Cortex of kidney (tissue), 1 donor: ENCODE measurements at places on chromosomes 13 and 19.

- DNase-seq, result no peak
Measured at GRCh38 chr19:51749979-51750378, 1.7 kb downstream of the FPR1 start.

- DNase-seq, result no peak
Measured at GRCh38 chr13:34416971-34417380, 525.1 kb upstream of the NBEA start.

DNA sequence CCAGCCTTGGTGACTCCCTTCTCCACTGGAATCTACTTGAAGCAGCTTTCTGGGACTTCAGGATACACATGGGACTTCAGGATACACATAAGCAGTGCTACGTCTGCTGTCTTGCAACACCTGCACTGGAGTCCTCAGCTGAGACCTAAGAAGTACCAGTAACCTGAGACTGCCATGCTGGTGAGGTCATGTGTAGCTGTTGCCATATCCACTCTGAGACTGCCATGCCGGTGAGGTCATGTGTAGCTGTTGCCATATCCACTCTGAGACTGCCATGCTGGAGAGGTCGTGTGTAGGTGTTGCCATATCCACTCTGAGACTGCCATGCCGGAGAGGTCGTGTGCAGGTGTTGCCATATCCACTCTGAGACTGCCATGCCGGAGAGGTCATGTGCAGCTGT is 937.9 kb downstream of the EFNB2 start:
- no peak for DNase-seq

GRCh38 chr13:35983206-35983605 is 148.0 kb downstream of the DCLK1 start:
- no peak for DNase-seq

DNA sequence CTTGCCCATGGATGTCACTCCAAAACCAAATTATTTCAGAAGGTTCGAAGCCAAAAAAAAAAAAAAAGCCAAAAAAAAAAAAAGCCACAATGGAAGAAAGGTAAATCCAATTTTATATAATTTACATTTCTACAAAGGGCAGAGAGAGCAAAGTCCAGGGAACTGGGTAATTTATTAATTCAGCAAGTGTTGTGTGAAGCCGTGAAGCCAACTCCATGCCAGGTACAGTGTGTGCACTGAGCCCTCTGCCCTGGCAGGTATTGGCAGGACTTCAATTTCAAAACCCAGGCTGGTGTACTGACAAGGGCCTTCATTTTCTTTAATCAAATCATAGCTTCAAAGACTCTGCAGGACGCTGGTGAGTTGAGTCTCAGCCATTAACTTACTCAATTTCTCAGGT is 5.5 kb upstream of the RFPL4A start:
- DNase-seq, result no peak

DNA sequence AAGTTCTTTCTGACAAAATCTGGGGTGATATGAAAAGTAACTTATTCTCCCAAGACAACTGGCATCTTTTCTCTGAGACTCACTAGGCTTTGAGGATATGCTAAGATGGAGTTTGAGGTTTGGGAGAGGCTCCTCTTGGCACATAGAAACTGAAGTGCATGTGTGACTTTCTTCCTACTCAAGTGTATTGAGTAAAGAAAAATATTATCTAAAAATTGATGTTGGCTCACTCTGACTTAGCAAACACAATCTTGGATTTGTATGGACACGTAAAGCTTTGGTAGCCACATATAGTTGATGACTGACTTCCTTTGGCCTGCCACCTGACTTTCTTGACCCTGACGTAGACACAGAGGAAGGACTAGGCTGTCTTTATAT is 71.1 kb upstream of the KLF12 start:
- no peak for DNase-seq

GRCh38 chr19:34495416-34495815 is 13.9 kb downstream of the WTIP start:
- no peak for DNase-seq

GRCh38 chr19:31784671-31785101 is 435.4 kb upstream of the TSHZ3 start:
- no peak for DNase-seq

GRCh38 chr19:16330368-16330801 is 5.8 kb downstream of the KLF2 start:
- DNase-seq, result no peak

GRCh38 chr13:27135023-27135422 is 36.6 kb downstream of the USP12 start:
- no peak for DNase-seq

DNA sequence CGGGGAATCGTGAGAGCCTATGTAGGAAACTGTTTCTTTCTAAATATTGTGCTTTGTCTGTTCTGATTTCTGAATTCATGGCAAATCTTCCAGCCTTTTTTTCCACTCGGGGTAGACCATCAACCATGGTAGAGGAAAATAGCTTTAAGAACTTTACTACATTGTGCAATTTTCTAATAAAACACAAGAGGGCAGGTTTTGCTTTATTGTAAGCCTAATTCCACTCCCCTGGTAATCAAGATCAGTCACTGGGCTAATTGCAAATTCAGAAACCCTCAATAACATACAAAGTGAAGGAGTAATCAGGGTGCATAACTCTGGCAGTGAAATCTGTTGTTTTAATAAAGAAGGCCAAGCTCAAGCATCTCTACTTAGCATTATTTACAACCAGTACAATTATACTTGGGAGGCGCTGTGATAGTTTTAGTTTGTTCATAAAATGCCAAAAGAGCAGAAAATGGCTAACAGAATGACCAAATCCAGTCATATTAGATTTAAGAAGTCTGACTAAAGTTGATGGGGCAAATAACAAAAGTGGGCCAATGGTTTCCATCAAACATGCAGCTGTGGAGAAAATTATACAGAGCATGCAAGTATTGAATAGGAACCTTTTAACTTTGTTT is 43.8 kb downstream of the DCT start:
- DNase-seq, result no peak

- no peak for DNase-seq
Measured at GRCh38 chr13:72284791-72285190, 417.8 kb upstream of the DACH1 start.

- no peak for DNase-seq
Measured at GRCh38 chr19:17560205-17560595, 4.8 kb downstream of the COLGALT1 start.

GRCh38 chr13:75934889-75935288 is 298.8 kb downstream of the LMO7 start:
- DNase-seq, result no peak

DNA sequence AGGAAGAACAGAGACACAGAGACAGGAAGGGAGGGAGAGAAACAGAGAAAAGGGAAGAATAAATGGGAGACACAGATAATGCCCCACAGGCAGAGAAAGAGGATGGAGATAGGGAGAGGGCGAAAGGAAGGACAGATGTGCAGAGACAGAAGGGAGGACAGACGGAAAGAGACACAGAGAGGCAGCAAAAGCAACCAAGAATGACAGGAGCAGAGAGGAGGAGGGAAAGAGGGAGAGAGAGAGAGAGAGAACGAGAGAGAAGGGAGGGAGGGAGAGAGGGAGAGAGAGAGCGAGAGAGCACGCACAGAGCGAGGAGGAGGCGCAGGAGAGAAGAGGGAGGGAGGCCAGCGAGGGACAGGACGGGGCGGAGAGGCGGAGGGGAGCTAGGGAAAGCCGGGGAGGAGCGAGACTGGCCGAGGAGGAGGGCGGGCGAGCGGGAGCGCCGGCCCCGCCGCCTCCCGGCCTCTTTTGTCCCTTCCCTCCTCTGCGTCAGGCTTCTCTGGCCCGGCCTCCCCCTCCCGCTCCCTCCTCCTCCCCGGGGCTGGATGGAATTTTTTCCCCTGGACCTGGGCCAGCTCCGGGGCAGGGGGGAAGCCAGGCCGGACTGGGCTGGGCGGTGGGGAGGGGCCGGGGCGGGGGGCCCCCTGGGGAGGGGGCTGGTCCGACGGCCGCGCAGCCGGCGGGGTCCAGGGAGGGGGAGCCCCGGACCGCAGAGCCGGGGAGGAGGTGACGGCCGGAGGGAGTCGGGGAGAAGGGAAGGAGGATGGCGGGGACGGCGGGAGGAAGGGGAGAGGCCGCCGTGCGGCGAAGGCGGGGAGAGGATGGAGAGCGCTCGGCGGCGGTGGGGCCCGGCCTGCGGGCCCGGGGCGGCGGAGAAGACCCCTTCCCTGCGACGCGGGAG is 4.2 kb upstream of the SPACA6 start:
- DNase-seq, result no peak

- no peak for DNase-seq
Measured at GRCh38 chr13:27428160-27428559, 3.7 kb downstream of the GTF3A start.

- DNase-seq, result no peak
Measured at GRCh38 chr19:13860679-13861391, 16.1 kb upstream of the NANOS3 start.

DNA sequence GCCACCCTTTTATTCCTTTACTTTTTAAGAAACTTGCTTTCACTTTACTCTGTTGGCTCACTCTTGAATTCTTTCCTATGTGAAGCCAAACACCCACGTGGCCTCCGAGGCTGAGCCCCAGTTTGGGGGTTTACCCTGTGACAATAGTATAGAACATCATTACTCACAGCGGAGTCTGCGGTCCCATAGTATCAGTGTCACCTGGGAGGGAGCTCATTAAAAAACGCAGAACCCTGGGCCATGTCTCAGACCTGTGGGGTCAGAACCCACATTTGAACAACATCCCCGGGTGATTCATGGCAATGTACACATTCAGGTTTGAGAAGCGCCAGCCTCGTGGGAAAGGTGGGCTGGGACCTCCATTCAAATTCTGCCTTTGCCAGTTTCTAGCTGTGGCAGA is 36.0 kb upstream of the UBL3 start:
- DNase-seq, result no peak

DNA sequence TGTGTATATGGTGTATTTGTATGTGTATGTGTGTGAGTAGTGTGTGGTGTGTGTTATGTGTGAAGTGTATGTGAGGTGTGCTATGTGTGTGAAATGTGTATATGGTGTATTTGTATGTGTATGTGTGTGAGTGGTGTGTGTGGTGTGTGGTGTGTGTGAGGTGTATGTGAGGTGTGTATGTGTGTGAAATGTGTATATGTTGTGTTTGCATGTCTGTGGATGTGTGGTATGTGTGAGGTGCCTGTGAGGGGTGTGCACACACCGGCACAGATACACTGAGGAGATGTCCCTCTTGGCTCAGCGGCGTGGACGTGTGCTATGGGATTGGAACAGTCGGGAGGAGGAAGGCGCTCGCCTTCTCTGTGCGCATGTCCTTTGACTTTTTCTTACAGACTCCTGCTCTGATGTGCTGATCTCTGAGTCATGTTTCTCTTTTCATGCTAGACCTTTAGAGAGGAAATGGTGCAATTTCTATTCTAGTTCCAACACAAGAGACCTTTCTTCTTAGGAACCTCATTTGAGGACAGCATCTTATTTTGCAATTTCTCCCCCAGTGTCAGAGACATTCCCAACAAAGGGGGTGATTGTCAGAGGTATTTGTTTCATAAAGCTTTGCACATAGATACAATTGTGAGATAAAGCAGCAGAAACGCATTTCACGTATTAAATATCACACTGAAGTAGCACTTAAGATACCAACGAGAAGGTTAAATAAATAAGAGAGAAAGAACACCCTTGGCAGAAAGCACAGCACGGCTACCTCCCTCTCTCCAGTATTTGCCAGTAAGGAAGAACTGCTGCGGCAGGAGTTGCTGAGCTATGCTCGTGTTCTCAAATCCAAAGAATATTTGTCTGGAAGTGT is 11.3 kb upstream of the TNFRSF19 start:
- no peak for DNase-seq

DNA sequence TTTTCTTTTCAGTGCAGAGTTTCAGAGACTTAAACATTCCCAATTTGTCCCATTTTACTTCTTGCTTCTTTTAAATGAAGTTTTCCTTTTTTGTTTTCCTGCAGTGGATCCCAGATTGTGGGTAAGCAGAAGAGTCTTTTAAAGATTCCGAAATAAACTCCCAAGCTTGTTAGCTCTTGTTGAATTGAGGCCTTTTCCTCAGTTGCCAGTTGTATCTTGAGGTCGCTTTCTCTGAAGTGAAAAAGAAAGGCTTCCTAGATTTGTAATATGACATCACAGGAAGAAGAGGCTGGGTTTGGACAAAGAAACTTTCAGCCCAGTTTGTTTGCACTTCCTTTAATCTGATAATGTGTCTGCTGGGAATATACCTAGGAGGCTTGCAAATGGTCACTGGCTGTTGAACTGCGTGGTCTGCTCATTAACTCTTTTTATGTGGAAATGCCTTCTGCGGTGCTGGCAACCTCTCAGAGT is at the start of gene LPAR6:
Gene LPAR6, minus strand, starts transcription at position 233 of the 471 bp plus-strand sequence. CDS start 690 bp downstream, outside the sequence.
- no peak for DNase-seq

DNA sequence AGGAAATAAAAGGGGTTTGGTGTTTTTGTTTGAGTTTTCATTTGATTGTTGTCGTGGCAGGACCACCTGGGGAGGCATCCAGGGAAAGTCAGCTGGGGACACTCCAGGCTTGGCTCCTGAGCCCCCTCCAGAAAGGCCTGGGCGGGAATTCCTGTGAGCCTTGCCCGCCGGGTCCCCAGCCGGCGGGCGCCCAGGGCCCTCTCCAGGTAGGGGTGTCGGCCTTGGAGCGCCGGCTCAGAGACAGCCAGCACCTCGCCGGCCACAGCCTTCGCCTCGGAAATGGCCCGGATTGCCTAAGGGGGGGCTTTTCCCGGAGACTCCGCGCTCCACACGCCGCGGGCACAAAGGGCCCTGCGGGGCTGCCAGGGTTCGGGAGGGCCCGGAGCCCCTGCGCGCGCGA is 125.0 kb downstream of the TNFRSF19 start:
- DNase-seq, result no peak

- no peak for DNase-seq
Measured at GRCh38 chr13:113539822-113540221, 44.7 kb upstream of the TFDP1 start.

DNA sequence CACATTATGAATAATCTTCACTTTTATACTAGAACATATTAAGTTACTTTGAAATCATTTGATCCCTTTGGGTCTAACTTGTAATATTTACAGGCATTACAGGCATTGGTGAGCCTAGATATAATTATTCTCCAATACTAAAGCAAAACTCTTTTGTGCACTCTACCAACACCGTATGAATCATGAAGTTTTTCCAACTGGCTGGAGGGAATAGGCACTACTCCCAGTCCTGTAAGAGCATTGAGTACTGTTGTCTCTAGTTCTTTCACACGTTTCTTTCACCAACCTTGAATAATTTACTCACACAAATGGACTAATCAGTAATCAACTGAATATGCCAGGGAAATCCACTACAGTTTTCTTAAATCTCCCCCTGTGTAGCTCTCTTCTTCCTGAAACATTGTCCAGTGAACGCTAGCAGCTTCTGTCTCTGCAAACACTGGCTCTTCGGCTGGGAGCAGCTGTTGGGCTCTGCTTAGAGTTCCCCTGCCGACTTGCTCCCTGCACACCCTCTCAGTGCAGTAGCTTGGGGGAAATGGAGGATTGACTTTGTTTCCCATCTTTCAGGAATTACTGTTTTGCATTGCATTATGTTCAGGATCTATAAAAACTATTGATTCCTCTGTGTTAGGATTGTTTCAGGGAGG is 476.7 kb downstream of the RFC3 start:
- no peak for DNase-seq
